ENCODE measurements at places on chromosomes 12 and 14.
A peak's percentile ranks its signal among the peaks of the same experiment; 100 is the strongest.

GRCh38 chr12:27616356-27617142 is 79.7 kb upstream of the REP15 start:
- no peak for DNase-seq

DNA sequence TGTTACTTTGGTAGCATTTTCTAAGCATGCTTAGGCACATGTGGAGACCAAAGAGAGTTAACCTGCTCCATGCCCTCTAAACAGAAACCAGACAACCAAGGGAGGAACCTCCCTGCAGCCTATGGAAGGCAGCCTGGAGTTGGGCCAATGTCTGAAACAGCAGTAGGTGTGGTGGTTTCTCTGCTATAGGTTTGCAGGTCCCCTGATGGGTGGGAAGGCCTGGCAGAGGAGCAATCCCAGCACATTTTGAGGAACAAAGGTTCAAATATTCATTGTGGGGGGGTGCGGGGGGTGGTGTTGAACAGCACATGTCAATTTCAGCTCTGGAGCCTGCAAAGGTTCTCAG is 65.4 kb downstream of the DACT1 start:
- no peak for DNase-seq

DNA sequence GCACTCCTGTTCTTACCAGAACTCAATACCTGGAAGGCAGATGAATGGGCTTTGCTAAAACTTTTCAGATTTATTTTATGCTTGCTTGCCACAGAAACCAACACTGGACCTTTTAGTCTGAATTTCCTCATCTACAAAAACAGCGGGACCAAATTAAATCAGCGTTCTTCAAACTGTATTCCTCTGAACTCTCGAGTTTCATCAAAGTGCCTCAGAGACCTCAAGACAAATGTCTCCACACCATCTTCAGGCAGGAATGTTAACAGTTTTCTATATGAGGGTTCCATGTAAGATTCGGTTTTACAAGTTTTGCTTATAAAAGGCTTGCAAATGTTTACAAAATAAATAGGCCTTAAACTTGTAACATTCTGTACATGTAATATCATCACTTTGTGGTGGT is 74.6 kb downstream of the MED13L start:
- no peak for DNase-seq

GRCh38 chr14:106802413-106803364 is 1276.3 kb downstream of the TMEM121 start:
- DNase-seq = no peak

GRCh38 chr14:22509751-22510300 is 79.2 kb downstream of the DAD1 start:
- DNase-seq = no peak

- DNase-seq = no peak
These were observed 100.0 kb downstream of the DUSP6 start for GRCh38 chr12:89252284-89252683.

GRCh38 chr12:85191-85666 is 18.7 kb downstream of the IQSEC3 start:
- DNase-seq = no peak

DNA sequence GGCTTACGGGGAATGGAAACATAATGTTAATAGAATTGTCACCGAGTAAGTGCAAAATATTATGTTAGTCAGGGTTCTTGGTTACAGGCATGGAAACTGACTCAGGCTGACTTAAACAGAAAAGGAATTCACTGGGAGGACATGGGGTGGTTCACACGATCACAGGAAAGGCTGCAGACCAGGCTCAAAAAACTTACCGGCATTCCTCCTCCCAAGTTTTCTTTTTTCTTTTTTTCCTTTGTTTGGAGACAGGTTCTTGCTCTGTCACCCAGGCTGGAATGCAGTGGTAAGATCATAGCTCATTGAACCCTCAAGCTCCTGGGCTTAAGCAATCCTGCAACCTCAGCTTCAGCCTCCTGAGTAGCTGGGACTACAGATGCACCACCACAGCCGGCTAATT is 11.9 kb upstream of the UBE2N start:
- DNase-seq = no peak

GRCh38 chr12:116210131-116210530 is 67.4 kb downstream of the MED13L start:
- no peak for DNase-seq

DNA sequence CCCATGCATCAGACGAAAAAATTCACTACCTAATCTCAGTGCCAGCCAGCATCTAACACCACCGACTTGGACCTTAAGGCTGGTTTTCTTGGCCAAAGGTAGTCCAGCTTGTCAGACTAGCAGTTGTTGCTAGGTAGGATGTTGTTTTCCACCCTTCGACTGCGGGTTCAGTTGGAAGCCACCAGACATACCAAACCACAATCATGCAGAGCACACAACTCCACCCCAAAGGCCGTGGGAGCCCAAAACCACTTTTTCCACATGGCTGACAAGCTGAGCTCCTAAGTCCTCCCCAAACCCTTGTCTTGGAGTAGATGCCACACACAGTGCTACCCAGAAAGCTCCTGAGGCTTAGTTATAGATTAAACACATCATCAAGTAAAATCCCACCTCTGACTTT is 46.8 kb downstream of the LRIG3 start:
- no peak for DNase-seq

- DNase-seq = no peak
These were observed 37.5 kb downstream of the ZFHX2 start for GRCh38 chr14:23513818-23514643.

DNA sequence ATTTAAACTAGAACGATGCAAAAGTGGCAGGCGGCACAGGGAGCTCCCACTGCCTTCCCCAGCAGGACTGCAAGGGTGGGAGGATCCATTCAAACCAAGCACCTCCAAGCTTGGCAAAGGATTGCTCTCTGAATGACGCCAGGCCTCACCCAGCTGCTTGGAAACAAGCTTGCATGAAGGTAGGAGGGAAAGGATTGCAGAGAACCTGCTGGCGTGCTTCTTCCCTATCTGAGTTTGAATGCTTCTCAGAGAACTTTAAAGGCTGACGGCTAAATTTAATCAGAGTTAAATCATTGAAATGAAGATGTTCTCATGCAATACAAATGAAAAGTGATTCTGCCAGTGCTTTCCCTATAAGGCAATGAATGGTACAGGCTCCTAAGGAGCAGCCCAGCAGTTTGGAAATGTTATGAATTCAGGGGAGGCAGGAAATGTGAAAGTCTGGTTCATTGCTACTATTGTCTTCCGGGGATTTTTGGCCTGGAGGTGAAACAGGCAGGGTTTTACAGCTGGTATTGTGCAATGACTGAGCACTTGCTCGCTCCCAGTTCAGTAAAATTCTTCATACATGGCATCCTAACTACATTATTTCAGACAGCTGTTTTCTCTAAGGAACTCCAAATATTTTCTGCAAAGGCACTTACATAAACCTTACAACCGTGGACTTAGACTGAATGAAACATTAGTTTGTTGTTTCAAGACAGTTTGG is 31.9 kb upstream of the DUSP6 start:
- DNase-seq = no peak

GRCh38 chr14:89915114-89915878 is 39.2 kb downstream of the EFCAB11 start:
- peak; percentile 63 for DNase-seq

DNA sequence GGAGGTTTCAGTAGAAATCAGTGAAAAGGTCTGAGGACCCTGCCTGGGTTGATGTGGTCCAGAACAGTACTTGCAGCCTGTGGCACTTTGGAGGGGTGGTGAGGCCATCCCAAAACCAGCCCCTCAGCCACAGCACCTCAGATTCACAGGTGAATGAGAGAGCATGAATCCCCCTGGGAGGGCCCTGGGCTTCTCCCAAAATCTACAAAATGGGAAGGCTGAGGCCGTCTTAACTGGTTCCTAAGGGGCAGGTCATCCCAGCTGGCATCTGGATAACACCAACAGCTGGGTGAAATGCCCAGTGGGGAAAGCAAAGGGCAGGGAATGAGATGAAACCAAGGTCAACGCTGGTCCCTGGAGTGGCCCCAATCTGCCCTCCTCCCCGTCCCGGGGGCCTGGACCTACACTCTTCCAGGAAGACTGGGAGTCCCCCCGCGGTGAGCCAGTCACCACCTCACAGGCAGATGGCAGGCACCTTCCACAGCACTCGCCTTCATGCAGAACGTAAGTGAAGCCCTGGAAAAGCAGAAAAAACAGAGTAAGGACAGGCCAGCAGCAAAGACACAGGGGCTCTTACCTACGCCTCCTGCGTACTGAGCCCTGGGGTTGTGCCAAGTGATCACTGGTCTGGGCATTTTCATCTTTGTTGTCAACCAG is 26.3 kb upstream of the ANO2 start:
- no peak for DNase-seq

DNA sequence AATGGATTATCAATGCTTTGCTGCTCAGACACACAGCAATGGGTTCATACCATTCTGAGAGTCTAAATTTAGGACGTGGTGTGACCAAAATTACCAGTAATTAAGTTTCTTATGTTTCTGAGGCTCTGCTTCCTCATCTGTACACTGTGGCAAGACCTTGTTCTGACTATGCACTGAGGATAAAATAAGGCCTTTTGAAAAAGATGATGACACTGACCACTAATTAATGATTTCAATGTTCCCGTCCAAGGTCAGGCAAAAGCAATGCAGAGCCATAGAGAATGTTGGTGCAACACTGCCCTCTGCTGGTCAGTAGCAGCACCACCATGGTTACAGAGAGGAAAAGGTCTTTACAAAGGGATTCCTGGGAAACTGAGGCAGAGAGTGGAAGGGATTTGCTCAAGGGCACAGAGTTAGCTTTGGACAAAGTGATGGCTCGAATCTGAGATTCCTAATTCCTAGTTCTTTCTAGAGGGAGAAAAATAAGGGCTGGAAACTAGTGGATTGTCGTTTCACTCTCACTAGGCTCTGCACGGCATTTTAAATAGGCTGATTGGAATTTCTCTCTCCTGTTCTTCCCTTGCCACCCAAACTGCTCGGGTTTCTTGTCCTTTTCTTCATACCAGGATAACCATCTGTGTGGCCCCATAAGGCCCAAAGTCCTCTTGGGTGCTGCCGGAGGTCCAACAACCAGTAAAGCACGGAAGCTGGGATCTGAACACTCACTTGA is 22.3 kb upstream of the P2RX7 start:
- peak; percentile 60 for DNase-seq

DNA sequence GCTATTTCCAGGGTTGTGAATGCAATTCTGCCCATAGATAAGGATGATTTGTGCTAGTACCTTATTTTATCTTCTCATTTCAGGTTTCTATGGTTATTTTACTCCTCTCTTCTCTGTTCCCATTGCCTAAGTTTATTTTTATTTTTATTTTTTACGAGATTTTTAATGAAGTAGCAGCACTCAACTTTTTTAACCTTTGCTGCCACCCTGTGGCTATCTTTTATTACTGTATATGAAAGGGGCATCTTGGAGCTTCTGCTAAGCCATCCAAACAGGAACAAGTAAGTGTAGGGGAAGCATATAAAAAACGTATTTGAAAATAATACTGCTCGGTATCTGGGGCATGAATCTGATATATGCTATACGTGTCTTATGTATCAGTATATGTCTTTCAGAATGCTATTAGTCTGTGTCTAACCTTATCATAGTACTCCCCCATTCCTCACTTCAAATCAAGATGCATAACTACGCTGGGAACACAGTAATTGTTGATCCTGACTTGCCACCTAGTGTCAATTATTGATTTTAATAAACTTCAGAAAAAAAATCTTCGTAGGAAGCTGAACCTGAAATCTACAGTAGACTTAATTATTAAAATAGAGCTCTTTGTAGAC is 60.3 kb downstream of the KLRG1 start:
- DNase-seq = no peak

DNA sequence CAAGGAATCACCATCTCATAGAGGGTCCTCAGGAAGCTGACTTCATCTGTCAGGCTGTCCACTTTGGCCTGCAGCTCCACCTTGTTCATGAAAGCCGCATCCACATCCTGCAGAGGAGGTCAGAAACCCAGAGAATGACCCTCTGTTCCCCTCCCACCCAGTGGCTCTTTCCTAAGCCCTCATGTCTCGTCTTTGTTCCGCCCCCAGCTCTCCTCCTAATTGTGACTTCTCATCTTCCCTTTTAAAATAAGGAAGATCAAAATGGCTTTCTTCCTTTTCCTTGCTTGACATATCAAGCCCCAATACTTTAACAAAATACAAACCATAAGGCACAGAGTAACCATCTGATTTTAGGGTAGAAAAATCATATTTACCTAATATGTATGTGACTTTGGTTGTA is 4.4 kb downstream of the KRT76 start:
- DNase-seq = no peak

GRCh38 chr14:61608245-61609165 is 86.8 kb upstream of the HIF1A start:
- DNase-seq = no peak

- peak; percentile 38 for DNase-seq
These were observed 77.7 kb downstream of the ETV6 start for GRCh38 chr12:11727133-11727664.

DNA sequence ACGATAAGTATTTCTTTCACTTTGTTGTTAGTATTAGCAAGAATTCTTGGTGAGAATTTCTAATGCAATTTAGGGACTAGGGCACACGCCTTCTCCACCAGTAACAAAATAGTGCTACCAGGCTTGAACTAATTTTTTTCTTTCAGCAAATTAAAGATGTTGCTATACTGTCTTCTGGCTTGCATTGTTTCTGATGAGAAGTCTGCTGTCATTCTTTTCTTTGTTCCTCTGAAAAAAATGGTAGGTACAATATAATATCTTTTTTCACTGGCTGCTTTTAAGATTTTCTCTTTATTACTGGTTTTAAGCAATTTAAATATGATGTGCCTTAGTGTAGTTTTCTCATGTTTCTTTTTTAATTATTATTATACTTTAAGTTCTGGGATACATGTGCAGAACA is 171.2 kb downstream of the PCNX1 start:
- no peak for DNase-seq

- peak; percentile 68 for DNase-seq
These were observed 12.4 kb upstream of the SMUG1 start for GRCh38 chr12:54201001-54201794.

GRCh38 chr12:58633479-58633878 is 286.8 kb downstream of the LRIG3 start:
- no peak for DNase-seq

DNA sequence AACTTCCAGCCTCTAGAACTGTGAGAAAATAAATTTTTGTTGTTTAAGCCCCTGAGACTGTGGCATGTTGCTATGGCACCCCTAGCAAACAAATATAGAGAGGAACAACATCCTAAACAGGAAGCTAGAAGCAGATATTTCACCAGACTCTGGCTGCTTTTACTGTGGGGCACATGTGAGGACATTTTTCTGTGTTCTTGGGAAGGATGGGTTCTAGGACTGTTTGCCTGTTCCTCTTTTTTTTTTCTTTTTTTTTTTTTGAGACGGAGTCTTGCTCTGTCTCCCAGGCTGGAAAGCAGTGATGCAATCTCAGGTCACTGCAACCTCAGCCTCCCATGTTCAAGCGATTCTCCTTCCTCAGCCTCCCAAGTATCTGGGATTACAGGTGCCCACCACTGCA is 4.2 kb upstream of the HRK start:
- no peak for DNase-seq
